CD4-positive, alpha-beta memory T cell (primary cell): ENCODE measurements at places on chromosomes 1 and 21. TPM values are rescaled to one million over a fixed set of nuclear protein-coding genes. Genes with fewer than 3 reads are reported as not detected.

Gene FMO5
- 1.0 TPM for total RNA-seq

Gene TBX19
- total RNA-seq, result 4.3 TPM

Gene CLCA4
- not detected for total RNA-seq

Gene KPRP
- total RNA-seq, result not detected

Gene AMY2A
- not detected for total RNA-seq

Gene TPM3
- 311 TPM for total RNA-seq

Gene LDLRAD2
- not detected for total RNA-seq

Gene LCE1C
- not detected for total RNA-seq

Gene EPHB2
- total RNA-seq, result 0.35 TPM

Gene RNF19B
- total RNA-seq, result 28.5 TPM

Gene CFHR5
- not detected for total RNA-seq
